ENCODE measurements at places on chromosomes 7 and 10.

DNA sequence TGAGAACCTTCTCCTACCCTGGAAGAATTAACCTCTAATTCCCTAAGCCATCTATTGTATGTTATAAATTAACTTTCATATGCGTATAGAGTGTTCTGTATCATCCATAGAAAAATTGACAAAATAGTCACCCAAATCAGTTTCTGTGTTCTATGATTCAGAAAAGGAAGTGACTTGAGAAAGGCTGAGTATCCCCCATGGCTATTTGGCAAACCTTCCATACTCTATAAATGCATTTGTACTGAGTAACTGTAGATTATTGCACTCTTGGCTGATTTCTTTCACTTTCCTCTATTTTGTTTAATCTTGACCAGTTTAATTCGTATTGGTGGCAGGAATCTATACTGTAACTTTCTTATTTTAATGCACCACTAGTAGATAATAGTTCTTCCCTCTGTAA, 182.2 kb downstream of the HTR7 start:
- no peak for DNase-seq

DNA sequence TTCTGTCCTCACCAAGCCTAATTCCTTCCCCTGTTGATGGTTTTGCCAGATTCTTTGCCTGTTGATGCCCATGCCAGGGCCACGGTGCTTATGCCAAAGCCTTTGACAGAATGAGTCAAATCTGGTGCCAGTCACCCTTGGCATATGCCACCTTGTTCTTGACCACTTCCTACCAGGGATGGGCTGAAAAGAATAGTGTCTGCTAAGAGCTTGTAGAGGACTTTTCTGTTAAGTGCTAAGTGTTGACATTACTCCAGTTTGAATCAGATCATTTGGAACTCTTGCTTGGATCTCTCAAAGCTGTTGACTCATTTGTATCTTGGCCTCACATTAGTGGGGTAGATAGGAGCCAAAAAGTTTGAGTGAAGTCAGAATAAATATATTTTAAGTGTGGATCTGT, 661.2 kb downstream of the AUTS2 start:
- DNase-seq: no peak

DNA sequence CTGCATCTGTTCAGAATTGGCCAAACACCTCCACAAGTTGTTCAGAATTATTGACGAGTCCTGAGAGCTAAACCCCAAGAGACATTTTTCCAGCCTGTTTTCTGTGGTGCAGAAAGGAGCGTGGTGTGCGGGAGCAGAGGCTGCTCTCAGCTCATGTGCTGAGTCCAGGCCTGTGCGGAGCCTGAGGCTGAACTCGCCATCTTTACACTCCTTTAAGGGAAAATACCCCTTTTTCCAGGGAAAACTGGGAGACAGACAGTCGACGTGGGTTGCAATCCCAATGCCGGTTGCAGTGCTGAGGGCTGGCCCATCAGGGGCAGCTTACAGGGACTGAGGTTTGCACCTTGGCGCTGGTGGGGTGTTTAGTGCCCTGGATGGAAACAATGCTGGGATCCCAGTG, 112.2 kb downstream of the ADARB2 start:
- DNase-seq: no peak

- no peak for DNase-seq
These were observed 27.5 kb downstream of the KCNH2 start for GRCh38 chr7:150950496-150951180.

- DNase-seq: no peak
These were observed 176.1 kb downstream of the SGMS1 start for GRCh38 chr10:50447691-50448090.

DNA sequence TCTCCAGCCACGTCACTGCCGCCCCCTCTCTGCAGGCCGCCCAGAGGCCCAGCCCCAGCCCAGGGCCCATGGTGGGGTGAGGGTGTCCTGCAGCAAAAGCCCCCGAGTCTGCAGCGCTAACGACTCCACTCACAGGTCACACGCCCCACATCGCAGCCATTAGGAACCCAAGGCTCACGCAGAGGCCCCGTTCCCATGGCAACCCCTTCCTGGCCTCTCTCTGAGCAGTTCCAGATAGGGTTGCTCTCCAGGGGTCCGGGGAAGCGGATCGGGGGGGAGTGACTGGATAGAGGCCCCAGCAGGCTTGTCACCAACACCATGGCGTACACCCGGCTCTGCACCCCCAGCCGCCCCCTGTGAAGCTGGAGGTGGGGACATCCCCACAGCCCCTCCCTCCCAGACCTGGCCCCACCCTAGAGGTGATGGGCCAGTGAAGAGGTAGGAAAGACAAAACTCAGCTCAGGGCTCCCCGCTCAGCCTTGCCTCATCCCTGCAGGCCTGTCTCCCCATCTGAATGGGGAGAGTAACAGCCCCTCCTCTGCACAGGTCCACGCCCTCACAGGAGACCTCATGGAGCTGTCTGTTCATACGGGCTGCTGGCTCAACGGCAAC, 41.2 kb downstream of the TNRC18 start:
- no peak for DNase-seq

DNA sequence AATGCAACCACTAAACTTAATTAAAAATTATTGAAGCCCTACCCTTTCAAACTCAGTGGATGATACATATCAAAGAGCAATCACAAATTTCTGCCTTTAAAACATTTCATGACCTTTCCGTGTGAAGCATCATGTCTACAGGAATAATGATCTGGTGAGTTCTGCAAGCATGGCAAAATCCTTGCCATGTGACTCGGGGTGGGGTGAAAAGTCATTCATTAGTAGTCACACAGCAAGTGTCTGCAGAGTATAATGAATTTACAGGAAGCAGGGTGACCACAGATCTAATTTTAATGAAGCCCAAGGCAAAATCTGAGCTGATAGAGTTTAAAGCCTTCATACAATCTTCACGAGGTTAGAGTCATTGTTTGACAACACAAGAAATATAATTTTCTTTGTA, 351.9 kb downstream of the THSD7A start:
- no peak for DNase-seq

- no peak for DNase-seq
These were observed 210.8 kb upstream of the TMEM196 start for GRCh38 chr7:19984231-19984632.

DNA sequence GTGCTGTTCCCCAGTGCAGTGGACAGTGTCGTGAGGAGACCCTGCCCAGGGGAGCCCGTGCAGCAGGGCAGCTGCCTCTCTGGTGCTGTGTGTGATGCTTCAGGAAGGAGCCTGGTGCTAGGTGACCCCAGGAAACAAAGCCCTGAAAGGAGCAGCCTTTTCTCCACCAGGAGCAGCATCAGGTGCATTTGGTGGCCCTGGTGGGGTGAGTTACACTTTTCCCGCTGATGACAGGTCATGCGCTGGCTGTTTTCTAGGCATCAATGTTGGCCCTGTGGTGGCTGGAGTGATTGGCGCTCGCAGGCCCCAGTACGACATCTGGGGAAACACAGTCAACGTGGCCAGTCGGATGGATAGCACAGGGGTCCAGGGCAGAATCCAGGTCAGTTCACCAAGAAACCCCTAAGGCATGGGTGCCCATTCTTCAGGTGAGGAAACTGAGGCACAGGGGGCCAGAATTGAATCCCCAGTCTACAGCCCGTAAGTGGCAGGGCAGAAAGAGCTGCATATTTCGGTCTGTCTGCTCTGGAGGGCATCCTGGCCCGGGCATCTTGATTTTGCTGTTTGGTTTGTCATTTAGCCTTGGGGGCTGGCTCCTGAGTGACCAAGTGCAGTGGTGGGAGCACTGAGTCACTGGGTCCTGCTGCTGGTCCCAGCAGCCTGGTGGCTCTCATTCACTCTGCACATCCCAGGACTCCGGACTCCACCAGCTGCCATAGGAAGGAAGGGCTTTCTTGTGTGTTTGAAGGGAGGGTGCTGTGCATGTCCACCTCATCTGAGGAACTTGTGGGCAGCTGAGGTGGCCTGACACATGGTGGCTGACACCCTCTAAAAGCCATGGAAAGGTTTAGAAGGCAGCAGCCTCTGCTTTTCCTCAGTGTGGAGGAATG, 136.3 kb downstream of the ADCY1 start:
- no peak for DNase-seq

DNA sequence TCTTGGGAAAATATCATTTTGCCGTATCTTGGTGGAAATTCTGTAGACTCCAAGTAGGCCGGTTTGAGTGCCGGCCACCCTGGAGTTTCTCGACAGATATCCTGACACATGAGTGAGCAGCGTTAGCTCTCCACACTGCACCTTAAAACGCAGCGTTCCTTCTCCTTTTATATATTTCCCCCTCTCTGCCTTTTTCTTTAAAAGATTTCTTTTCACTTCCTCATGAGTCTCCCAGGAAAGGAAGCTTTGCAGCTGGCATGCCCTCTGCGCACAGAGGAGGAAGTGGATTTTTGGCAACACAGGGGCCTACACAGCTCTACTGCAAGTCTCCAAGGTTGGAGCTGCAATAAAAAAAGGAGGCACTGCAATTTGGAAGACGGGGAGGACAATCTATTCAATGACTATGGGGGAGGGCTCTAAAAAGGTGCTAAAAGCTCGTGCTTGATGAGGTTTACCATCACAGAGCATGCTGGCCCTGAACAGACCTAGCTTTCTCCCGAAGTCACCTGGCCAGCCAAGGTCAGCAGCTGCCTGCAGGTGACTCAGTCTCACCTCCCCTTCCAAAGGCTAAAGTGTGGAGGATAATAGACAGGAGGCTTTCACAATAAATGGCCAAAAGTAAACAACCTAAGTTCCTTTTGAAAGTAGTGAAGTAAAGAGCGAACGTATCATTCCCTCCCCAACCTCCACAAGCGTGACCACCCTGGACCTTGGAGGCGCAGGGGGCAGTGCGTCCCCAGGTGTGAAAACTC, 252.8 kb downstream of the ZMYND11 start:
- DNase-seq: no peak

- no peak for DNase-seq
These were observed 10.2 kb downstream of the ZDHHC16 start for GRCh38 chr10:97456034-97456685.

DNA sequence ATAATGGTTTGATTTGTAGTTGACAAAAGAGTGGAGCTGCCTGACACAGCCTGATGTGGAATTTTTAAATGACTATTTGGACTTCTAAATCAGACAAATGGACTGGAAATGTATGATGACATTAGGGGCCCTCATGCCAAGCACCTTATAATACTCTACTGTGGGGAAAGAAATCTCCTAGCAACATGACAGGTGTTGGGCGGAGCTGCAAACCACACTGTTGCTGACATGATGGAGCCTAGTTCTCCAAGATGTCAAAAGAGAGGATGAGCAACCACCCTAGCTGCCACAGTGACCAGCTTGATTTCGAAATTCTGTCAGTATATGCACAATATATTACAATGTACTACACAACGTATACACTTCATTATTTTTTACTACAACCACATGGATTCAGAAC, 65.8 kb downstream of the RHOBTB1 start:
- no peak for DNase-seq

DNA sequence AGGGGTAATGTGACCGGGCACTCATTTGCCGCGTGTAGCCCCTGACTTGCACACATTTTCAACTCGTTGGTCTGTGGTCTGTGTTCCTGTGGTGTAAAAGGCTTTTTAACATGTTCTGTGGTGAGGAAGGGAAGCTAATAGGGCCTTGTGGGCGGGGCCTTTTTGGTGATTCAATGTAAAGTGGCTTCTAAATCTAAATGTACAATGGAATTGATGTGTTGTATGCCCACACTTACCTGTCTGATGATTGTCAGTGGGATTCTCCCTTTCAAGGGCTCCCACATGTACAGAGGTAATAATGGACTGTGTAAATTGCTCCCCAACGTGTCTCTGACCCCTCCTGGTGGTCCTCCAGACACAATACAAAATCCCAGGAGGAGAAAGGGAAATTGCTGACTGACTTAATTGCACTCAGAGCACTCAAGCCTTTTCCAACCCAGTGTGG, 43.1 kb upstream of the GATAD1 start:
- peak; percentile 12 for DNase-seq

- DNase-seq: no peak
These were observed 139.1 kb upstream of the CSTF2T start for GRCh38 chr10:51838471-51838870.

DNA sequence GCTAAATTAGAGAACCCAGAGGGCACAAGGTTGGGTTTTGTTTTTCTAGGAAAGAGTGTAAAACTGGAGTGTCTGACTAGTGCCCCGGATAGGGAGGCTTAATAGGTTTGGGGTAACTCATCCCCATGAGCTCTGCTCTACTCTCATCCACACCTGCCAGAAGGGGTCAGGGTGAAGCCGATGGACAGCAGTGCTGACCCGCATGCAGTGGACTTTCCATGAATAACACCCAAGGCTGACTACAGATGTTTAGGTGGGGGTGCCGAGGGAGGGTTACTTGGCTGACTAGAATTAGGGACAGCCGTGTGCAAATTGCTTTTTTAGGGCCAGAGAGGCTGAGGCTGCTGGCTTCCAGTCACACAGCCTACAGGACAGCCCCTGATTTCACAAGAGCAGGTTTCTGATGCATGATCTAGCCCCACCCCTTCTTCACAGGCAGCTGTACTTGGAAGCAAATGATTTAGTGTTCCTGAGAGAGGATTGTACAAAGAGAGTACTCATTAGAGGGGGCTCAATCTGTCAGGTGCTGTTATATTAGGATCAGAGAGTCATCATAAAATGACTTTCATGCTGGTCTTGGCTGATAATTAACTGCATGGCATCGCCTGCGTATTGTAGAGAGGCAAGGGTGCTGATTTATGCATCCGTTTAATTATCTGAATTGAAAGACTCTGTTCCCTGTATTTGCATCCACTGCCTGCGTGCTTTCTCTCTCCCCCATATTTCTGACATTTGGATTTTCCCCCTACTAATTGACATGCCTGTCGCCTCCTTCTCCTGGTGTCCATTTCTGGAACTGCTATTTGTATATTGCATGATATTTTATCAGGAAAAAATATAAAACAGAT, 9.5 kb downstream of the INHBA start:
- DNase-seq: no peak

GRCh38 chr7:140390034-140390433, 8.3 kb downstream of the SLC37A3 start:
- DNase-seq: no peak

DNA sequence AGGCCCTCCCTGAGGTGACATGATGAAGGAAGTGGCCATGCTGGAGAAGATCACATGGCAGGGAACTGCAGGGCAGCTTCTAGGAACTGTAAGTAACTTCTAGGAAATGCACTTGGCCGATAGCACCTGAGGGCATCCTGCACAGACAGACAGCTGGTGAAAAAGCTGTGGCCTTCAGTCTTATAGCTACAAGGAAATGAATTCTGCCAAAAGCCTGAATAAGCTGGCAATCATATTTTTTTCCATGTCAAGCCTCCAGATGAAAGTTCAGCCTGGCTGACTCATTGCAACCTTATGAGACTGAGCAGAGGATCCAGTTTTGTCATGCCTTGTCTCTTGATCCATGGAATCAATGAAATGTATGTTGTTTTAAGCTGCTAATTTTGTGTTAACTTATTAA, 91.1 kb upstream of the CACNA2D1 start:
- DNase-seq: no peak

DNA sequence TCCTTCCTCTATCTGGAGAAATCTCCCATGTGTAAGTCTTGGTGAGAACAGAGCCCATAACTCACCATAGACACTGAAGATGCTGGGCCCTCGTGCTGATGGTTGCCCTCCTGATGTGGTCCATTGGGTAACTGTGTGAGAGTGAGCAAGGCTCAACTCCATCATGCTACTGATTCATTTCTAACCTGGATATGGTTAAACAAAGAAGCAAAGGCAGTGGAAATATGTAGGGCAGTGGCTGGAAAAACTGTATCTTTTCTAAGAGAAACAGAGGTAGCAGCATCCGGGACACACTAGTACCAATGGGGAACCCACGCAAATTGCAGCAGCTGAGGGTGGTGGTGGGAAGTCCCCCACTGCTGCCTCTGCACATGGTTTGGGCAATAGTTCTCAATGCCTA, 221.7 kb downstream of the KLF6 start:
- no peak for DNase-seq

GRCh38 chr7:8390262-8390626, 43.2 kb upstream of the NXPH1 start:
- no peak for DNase-seq

- no peak for DNase-seq
These were observed 44.4 kb upstream of the OCM2 start for GRCh38 chr7:98034081-98035035.
